ENCODE measurements at places on chromosomes 6 and 20. TPM values are rescaled to one million over a fixed set of nuclear protein-coding genes. Genes with fewer than 3 reads are reported as not detected.

GPR6 gene
- not detected for total RNA-seq

MYT1 gene
- not detected for total RNA-seq

C6orf141 gene
- 5.7 TPM for total RNA-seq

TRIM40 gene
- total RNA-seq = not detected

Data from fibroblast of the aortic adventitia (primary cell).